ENCODE measurements at places on chromosomes 16 and 17.

- no peak for DNase-seq
Measured at GRCh38 chr17:11353601-11354000, 112.6 kb downstream of the SHISA6 start.

GRCh38 chr16:6047325-6047724 lies 949.7 kb upstream of the EEF2KMT start:
- DNase-seq, result no peak

DNA sequence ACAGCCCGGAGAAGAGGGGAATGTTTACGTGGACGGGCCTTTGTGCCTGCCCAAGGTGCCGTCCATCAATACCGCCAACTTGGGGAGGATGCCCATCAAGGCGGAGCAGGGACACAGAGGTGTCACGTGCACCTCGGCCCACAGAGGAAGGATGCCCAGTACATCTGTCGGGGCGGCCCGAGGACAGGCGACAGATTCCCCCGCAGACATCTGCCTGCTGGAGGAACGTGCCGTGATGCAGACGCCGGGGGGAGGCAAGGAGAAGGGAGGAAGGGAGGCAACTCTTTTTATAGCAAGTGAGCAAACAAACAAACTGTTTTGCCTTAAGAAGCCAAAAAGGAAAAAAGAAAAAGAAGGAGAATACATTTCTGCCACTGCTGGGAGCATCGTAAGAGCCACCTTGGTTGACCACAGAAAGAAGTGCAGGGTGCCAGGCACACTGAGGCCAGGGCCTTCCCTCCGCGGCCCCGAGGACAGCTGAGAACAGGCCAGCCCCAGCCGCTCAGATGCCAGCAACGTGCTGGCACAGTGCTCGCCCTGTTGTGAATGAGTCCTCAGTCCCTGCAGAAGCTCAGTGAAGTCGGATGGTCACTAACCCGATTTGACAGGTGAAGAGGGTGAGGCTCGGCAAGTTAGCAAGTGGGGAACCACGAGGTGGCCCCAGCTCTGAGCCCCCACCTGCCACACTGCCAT lies 146.4 kb downstream of the RBFOX3 start:
- DNase-seq, result no peak

DNA sequence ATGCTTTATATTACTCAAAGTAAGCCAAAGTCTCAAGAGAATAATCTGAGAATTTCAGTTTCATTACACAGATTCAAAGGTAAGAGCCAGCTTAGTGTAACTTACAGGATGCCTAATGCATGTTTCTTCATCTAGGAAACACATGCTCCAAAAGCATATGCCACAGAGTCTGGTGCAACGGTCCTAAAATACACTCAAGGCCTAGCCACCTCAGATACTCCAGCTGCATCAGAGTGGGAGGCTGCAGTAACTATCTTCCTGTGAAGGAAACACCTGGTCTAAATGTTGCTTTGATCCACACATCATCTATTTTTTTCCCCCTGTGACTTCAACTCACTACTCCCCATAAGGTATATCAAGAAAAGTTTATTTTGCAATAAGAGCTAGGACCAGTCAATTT lies 51.6 kb upstream of the CORO6 start:
- DNase-seq, result no peak

DNA sequence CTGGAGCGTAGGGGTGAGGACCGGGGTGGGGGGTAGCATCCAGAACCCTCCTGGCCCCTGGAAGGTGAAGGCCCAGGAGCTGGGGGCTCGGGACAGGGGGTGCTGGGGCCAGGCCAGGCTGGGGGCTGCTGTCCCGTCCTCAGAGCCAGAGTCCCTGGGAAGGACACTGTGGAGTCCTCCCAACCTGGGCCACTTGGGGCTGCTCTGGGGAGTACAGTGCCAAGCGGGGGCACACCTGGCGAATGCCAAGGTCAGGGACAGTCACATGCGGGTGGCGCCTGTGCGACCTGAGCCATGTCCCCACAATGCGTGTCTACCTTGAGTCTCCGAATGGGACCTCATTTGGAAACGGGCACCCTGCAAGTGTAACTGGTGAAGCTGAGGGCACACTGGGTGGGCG lies 1.2 kb upstream of the PERCC1 start:
- no peak for DNase-seq

GRCh38 chr16:53022374-53022773 lies 30.3 kb downstream of the CHD9NB start:
- DNase-seq, result peak; percentile 13

DNA sequence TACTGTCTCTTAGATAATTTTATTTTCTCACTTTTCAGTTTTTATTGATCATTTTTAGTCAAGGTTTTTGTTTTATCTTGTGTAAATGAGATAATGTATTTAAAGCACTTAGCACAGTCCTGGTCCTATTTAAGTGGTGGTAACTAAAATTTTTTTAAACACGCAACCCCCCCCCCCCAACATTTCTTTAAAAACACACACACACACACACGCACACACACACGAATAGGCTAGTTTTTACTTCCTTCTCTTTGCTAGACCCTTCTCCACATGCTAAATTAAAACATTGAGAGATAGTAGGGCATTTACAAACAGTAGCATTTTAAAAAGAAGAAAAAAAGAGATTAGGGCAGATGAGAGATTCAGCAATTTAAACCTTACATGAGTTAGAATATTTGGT lies 5.0 kb downstream of the NFATC3 start:
- DNase-seq, result no peak

- DNase-seq, result no peak
Measured at GRCh38 chr17:67615736-67616135, 102.0 kb upstream of the NOL11 start.

DNA sequence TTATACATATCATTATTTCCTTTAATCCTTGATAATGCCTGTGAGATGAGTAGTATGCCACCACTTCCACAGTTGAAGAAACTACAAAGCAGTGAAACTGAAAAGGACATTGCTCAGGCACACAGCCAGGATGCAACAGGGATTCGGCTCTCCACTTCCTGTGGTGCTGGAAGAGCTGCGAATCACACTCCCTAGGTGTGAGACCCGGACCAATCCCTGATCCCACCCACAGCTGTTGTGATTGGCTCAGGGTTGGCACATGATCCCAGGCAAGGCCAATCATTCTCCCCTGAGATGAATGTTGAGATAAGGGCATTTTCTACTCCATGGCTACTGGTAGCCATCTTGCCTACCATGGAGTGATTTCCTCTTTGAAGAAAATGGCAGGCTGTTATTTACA lies 218.2 kb downstream of the TMEM114 start:
- DNase-seq, result no peak

DNA sequence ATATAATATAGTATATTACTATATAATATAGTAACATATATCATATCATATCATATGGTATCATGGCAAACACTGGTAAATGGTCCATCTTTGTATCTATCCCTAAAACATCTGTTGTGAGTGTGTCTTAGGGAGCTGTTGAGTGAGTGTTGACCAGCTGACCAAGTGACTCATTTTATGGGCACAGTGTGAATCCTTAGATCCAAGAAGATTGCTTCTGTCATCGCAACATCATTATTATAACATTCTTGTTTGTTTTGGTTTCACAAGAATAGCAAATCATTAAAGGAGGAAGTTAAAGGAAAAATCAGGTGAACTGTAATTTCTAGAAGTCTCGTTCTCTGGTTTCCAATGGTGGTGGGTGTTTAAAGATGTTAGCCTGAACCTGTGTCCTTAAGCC lies 11.7 kb upstream of the MAF start:
- peak; percentile 42 for DNase-seq

- DNase-seq, result no peak
Measured at GRCh38 chr16:12416136-12416787, 387.4 kb downstream of the CPPED1 start.

GRCh38 chr16:80002261-80002660 lies 401.7 kb upstream of the MAF start:
- no peak for DNase-seq

GRCh38 chr16:2701272-2701671 lies 18.8 kb downstream of the PRSS27 start:
- no peak for DNase-seq

DNA sequence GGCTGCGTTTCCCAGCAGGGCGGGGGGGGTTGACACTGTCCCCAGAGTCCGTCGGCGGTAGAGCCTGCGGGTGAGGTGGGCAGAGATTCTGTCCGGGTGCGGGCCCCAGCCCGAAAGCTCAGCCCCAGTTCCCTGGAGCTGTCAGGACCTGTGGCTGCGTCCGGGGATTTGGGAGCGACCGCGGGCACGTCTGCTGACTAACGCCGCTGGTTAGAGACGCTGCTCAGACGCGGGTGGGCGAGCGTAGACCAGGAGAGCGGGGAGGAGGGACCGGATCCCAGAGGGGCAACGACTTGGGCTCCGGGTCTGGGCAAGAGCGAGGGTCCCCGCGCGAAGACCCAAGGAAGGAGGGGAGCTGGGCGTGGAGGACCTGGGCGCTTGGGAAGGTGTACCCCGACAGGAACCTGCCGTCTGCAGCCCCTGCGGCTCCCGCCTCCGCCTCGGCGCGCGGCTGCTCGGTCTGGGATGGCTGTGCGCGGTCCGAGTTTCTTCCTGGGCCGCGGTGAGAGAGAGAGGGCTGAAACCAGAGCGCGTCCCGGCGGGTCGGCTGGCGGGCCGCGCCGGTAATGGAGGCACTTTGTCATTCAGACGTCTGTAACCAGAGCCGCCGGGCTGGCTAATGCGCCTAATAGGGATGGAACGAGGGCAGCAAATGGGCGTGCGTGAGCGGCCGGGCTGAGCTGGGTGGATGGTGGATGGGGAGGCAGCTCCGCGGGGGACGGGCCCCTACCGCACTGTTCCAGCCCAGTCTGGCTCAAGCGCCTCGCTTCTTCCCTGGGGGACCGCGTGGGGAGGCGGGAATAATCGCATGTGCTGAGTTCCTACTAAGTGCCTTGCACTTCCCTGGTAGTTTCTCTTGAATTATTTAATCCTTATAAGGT lies 2.3 kb downstream of the NGFR start:
- DNase-seq, result peak; percentile 41

DNA sequence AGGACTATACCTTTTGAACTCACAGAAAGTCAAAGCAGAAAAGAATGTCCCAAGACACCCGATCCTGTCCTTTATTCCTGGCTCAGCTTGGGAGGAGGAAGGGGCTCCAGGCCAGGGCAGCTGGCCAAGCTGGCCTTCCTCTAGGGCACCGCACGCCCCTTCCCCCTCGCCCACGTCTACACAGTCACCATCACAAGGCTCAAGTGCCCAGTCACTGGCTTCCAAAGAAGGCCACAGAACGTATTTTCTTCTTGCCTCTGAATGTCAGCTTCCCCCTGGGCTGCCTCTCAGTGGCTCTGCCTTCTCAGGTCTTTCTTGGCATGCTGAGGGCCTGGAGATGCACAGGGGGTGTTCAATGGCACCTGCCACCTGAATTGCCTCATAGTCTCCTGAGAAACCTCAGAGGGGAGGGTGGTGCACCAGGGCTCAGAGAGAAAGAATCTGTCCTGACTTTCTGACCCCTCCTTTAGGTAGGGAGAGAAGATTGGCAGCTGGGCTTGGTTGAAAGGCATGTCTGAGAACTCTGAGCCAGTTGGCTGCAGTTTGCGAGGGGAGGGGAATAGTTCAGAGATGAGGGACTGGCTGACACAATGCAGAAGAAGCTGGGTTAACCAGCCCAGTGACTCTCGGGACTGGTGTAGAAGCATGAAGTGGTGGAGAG lies 2.1 kb downstream of the DHRS11 start:
- DNase-seq, result no peak

- DNase-seq, result peak; percentile 26
Measured at GRCh38 chr17:18141210-18141803, 32.8 kb downstream of the MYO15A start.

GRCh38 chr17:57068222-57068658 lies 16.8 kb upstream of the AKAP1 start:
- DNase-seq, result no peak

GRCh38 chr16:85375282-85375681 lies 237.8 kb upstream of the GSE1 start:
- no peak for DNase-seq

DNA sequence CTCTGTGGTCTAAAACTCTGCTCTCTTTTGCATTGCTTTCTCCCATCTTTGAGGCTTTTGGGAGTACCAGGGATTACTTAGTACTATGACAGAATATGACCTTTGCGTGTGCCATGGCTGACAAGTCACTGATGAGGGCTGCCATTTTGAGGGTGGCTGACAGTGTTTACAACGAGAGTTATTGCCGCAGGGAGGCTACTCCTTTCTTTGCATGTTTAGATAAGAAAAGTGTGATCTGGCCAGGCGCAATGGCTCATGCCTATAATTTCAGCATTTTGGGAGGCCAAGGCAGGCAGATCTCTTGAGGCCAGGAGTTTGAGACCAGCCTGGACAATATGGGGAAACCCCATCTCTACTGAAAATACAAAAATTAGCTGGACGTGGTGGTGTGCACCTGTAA lies 77.5 kb downstream of the GSG1L start:
- no peak for DNase-seq

GRCh38 chr16:10097271-10097670 lies 85.0 kb downstream of the GRIN2A start:
- peak; percentile 49 for DNase-seq

DNA sequence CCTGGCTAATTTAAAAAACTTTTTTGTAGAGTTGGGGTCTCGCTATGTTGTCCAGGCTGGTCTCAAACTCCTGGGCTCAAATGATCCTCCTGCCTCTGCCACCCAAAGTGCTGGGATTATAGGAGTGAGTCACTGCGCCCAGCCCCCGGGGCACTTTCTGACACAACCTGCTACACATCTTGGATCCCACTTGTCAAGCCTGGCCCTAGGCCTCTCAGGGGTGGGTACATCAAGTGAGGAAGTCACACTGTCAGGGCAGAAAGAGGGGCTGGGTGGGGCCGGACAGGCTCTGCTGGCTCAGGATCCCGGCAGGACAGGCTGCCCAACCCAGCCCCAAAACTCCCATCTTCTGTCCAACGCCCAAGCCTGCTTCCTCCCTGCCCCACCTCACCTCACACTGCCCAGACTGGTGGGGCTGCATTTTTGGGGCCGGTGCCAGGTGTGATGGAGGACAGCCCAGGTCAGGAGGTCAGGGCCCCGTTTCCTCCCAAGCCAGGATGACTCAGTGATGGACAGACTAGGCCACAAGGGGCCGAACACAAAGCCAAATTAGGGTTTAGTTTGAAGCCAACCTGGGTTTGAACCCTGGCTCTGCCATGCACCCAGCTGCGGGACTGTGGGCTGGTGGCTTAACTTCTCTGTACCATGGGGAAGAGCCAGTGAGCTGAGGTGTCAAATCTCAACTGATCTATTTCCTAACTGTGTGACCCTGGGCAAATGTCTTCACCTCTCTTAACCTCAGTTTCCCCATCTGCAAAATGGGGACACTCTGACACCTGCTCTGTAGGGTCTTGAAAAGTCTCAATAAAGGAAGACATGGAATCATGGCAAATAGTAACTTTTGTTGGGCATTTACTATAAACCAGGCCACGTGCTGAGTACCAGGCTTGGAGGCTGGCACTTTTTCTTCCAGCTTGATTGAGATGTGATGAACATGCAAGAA lies 8.9 kb upstream of the PPL start:
- DNase-seq, result no peak

- no peak for DNase-seq
Measured at GRCh38 chr17:46972346-46972745, 6.7 kb downstream of the RPRML start.

Measured in astrocyte (in vitro differentiated cells and primary cell).